ENCODE measurements at places on chromosomes 4 and X.

GRCh38 chr4:81527709-81528108, 56.0 kb upstream of the RASGEF1B start:
- no peak for DNase-seq

GRCh38 chr4:103098756-103099440, 736 bp downstream of the BDH2 start:
- no peak for DNase-seq

DNA sequence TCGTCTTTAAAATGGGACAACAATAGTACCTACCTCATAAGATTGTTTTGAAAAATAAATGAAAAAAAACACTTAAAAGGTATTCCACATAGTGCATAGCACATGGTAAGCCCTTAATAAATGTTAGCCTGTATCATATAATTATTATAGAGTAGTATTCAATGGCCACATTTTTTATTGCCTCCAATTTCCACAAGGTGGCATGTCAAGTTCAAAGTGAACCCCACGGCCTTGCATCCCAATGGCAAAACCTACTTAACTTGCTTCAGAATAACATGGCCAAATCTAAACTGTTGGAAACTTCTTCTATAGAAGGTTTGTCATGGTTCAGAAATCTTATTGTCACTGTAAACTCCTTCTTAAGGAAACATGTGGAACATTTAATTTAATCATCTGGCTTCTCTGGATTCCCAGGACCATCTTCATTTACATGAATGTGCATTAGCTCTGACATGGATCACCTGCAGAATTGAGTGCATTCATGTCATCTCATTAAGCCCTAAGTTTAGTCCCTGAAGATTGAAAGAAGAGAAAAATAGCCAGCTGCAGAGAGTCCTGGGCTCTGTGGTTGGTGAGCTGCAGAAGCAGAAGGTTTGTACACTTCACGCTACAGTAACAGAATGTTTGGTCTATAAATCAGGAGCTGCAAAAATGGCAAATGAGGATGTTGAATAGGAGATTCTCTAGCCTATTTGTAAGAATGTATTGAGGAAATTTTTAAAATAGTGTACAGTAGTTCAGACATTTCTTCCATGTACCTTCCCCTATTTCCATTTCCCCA, 61.0 kb downstream of the ANXA3 start:
- no peak for DNase-seq

DNA sequence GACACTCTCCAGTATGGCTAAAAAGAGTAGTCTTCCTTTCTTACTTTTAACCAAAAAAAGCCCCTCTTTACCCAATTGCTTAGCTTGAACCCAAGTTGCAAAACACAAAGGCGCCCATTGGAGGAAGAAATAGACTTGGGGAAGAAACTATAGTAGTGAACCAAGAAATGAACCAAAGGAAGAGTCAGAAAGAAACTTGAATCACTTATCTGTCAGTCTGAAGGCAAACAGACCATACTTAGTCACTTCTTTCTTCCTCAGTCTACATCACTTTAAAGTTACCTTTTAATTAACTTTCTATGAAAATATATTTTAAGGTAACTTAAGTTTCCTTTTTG, 161.4 kb upstream of the GIMD1 start:
- DNase-seq: no peak

GRCh38 chr4:25767877-25768725, 94.7 kb downstream of the SEL1L3 start:
- no peak for DNase-seq
